ENCODE measurements at places on chromosomes 13 and 19. TPM values are rescaled to one million over a fixed set of nuclear protein-coding genes. Genes with fewer than 3 reads are reported as not detected.

DNA sequence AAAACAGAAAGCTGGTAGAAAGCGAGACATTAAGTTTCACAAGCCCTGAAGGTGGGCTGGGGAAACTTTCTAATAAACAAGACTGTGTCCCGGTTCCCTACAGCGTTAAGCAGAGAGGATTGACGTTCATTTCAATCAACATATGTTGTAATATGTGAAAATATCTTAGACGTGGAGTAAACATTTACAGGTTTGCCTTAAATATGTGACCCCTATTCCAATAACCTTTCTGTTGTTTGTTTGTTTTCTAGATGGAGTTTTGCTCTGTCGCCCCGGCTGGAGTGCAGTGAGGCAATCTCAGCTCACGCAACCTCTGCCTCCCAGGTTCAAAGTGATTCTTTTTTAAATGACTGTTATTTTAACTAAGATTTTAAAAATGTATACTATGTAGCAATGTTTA is 526.2 kb downstream of the SUCLA2 start:
- DNase-seq: no peak

DNA sequence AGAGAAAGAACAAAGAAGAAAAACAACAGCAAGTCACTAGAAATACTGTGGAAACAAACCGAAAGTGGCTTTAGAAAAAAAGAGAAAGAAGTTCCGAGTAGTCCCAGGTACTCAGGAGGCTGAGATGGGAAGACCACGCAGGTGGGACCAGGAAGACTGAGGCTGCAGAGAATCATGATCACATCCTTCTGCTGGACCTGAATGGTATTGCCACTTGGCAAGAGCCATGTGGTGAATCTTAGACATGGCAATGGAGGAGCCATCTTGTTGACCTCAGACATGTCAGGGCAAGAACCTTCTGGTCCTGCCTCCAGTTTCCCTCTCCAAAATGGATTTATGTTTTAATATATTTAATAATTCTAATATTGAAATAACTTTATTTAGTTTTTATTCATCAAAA is 37.4 kb upstream of the ZNF724 start:
- DNase-seq: no peak

DNA sequence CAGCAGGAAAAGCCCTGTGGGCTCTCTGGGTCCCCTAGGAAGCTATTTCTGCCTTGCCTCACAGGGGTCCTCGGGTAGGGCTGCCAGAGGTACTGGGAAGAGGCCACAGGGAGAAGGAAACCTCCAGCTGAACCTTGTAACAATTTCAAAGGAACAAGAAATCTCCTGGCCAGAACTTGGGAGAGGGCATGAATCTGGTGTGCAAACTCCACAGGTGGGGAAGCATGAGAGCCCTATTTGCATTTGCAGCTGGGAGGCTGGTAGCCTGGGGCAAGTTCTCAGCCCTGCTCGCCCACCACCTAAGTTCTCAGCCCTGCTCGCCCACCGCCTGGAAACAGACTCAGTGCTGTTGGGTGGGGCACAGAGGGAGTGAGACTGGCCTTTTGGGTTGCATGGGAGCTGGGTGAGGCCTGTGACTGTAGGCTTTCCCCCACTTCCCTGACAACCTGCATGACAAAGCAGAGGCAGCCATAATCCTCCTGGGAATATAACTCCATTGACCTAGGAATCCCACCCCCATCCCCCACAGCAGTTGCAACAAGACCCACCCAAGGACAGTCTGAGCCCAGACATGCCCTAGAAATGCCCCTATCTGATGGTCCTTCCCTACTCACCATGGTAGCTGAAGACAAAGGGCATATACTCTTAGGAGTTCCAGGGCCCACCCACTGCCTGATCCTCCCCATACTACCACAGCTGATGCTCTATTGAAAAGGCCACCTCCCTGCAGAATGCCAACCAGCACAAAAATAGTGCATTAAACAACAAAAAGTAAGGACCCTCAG is 11.7 kb downstream of the UGGT2 start:
- DNase-seq: no peak

GRCh38 chr13:74187564-74187963 is 53.4 kb upstream of the KLF12 start:
- DNase-seq: peak; percentile 42

- DNase-seq: no peak
Measured at GRCh38 chr19:6572217-6572616, 18.7 kb downstream of the CD70 start.

DNA sequence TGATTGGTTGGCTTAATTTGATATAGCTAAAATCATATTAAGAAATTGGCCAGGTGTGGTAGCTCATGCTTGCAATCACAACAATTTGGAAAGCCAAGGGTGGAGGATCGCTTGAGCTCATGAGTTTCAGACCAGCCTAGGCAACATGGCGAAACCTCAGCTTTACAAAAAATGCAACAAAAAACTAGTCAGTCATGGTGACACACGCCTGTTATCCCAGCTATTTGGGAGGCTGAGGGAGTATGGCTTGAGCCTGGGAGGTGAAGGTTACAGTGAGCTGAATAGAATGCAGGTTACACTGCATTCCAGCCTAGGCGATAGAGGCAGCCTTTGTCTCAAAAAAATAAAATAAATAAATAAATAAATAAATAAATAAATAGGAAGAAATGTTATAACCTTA is 1579.6 kb upstream of the SLC10A2 start:
- no peak for DNase-seq

GRCh38 chr13:30115257-30115600 is 192.1 kb downstream of the KATNAL1 start:
- DNase-seq: no peak

DNA sequence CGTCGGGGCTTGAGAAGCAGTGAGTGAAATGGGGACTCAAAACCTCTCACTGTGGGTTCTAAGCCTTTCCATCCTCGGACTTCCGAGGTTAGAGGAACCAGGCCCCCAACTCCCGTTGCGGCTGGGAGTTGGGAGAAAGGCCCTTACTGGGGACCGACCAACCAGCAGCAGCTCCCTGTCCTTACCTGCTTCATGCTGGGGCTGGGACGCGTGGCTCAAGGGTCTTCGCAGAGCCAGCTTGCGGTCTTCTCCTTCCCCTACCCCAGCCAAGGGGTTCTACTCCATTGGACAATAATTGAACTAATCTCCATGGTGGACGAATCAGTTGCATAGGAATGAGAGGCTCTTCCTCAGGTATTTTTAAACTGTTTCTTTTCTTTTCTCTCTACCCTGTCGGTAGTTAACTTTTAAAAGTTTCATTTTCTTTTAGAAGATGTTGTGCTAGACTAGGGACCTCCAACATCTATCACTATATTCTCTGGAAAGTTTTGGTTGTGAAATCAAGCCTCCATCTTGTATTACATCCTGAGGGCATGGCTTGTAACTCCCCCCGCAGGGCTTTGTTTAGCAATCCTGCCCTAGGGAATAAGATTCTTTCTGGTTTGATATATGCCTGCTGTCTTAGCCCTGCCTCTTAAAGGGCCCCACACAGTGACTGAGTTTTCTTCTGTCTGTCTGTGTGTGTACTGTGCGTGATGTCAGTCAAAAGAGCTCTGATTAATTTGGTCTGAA is 1027.1 kb upstream of the PCDH9 start:
- no peak for DNase-seq

DNA sequence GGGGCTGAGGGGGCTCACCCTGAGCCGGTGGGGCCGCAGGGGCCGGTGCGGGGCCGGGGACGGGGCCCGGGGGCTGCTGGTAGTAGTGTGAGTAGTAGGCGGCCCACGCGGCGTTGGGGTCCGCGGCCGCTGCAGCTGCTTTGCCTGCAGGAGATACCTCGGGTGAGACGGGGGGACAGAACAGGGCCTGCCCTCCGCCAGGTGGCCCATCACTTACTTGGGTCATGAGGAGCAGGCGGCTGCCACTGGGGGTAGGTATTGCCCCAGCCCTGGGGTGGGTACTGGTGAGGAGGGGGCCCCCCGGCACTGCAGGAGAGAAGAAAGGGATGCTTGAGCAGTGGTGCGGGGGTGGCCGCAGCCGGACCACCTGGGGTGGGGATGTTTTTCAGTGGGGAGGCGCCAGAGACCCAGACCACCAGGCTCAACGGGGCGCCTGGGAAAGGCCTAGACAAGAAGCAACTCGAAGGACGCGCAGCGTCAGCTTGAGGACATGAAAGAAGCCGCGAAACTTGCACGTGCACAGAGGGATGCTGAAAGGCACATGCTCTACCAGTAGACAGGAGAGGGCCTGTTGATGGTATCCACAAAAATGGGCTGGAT is 8.9 kb downstream of the KHSRP start:
- no peak for DNase-seq

GRCh38 chr13:112137144-112137543 is 70.2 kb downstream of the SOX1 start:
- DNase-seq: no peak

GRCh38 chr13:111031531-111031961 is 83.6 kb upstream of the ARHGEF7 start:
- DNase-seq: peak; percentile 58

GRCh38 chr13:51760592-51760991 is 43.4 kb downstream of the DHRS12 start:
- no peak for DNase-seq

- DNase-seq: peak; percentile 81
Measured at GRCh38 chr13:52411629-52412028, 5.7 kb upstream of the THSD1 start.

- no peak for DNase-seq
Measured at GRCh38 chr13:79589603-79590393, 108.8 kb downstream of the NDFIP2 start.

DNA sequence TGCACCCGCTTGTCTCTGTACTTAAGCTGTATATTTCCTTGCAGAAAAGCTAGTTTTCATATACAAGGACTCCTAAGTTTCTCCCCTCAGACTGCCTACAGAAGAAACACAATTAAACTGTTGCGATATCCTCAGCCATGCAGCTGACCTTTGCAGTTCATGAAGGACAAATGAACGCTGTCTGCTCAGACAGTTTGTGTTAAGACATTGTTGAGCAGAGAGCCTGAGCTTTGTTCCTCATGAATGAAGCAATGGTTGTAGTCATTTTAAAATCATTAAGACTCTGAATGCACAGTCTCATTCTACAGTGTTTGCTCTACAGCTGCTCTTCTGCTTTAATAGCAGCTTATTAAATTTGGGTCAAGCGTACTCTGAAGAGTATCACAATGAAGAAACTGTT is 23.2 kb upstream of the MAB21L1 start:
- no peak for DNase-seq

DNA sequence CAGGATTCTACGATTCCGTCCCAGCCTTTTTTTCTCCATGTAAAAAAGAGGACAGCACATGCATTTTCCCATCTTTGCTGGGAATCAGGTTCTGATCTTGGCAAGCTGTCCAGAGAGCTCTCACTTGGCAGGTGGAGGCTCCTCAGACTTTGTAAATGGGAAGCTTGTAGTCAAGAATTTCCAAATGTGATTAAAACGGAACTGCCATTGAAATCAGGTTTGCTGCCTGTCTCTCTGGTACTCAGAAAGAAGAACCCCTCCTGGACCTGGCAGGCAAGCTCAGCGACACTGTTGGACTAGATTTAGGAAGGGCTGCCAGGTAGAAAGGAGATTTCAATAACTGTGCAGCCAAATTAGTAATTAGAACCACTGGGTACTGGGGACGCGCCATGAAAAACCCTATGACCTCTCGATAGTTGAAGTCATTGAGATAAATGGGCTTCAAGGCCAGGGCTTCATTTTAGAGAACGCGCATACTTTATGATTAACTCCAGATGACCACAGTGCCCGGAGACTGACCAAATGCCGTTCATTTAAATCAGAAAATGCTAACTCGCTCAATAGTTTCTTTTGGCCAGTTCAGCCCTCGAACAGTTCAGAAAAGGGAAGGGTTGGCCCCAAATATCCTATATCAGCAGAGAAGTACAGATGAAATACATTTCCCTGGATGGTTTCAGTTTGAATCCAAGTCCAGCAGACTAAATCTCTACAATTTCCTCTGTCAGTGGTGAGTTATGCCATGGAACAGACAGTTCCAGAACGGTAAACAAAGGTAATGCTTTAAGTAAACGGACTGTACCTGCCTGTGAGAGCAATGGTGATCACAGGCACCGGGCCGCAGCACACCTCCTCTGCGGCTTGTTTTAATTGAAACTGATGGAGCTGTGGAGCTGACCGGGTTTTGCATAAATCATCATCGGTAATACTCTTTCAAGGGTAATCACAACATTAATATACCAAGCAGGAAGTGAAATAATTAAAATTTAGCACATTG is 517.4 kb downstream of the RFC3 start:
- DNase-seq: no peak

DNA sequence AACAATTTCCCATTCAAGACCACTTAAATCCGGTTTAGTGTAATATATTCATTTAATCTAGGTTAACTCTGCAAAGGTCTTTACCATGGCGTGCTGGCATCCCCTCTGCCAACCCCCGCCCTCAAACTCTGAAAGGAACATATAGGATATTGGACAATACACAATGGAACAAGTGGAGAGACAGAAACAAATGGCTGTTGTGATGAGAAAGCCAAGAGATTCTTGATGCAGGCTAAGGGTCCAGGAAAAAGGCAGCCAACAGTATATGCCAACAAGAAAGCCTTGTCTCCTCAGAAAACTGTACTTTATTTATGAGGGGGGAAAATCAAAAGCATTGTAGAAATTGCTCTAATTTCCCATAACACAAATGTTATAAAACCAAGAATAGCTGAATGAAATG is 407.3 kb upstream of the SGCG start:
- DNase-seq: no peak

- DNase-seq: no peak
Measured at GRCh38 chr19:16070366-16070990, 5.8 kb upstream of the TPM4 start.

- no peak for DNase-seq
Measured at GRCh38 chr19:39154100-39154628, 28.6 kb downstream of the PAK4 start.

DNA sequence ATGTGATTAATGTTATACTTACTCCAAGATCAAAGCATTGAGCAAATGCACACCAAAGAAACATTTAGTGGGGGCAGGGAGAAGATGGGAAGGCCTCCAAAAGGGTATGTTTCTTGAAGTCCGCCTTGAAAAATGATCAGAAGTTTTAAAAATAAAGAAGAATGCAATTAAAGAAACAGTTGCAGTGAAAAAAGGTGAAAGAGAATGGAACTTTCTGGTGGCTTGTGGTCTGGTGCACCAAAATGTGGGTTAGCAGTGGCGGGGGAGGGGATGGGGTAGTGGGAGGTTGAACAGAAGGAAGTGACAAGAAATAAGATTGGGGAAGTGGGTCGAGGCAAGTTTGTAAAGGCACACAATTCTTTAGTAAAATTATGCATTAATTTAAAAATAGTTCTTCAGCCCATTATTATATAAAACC is 2.5 kb downstream of the LCP1 start:
- DNase-seq: no peak

DNA sequence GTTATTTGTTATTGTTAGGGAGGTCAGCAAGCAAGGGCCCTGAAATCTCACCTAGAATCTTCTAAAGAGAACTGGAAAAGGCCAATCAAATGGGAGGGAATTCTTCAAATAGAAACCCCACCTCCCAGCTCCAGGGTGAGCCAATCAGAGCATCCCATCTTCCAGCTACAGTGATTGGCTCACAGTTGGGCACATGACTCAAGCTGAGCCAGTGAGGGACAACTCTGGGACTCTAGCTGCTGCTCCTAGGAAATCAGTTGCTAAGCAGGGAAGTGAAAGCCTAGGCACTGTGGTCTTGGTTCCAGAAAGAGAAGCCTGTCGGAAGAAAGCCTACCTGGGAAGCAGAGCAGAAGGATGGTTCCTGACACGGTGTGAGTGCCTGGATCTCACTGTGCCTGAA is 13.4 kb downstream of the TM6SF2 start:
- peak; percentile 11 for DNase-seq

Gene SIGLEC12
- total RNA-seq: not detected

Gene UGGT2
- 40.1 TPM for total RNA-seq

Gene SBSN
- 0.56 TPM for total RNA-seq

Gene KIR2DL4
- not detected for total RNA-seq

Gene KIR3DL2
- not detected for total RNA-seq

Gene PABPC3
- under 0.01 TPM for total RNA-seq

Gene PSG3
- total RNA-seq: not detected

Gene RAD23A
- 54.3 TPM for total RNA-seq

Gene COL5A3
- 0.56 TPM for total RNA-seq

Measured in IMR-90 (cell line).